GM12878 (cell line): ENCODE measurements at places on chromosomes 6 and 20.

DNA sequence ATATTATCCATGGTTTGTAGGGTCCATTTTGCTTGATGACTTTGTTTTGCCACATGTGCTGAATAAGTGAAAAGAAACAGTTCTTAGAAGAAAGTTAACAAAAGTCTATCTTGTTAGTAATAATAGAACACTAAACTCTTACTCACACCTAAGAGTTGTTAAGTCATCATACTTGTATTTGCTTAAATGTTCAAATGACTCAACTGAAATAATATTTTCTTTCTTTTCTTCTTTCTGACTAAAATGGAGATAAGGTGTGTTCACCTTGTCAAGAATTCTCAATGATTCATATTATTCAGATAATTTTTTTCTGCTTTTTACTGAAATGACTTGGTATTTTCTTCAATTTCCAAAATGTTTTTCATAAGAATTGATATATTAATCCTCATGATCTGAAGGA is 327.2 kb downstream of the HTR1B start:
- DNase-seq, result no peak

- no peak for DNase-seq
These were observed 93.1 kb downstream of the RREB1 start for GRCh38 chr6:7200598-7201443.

DNA sequence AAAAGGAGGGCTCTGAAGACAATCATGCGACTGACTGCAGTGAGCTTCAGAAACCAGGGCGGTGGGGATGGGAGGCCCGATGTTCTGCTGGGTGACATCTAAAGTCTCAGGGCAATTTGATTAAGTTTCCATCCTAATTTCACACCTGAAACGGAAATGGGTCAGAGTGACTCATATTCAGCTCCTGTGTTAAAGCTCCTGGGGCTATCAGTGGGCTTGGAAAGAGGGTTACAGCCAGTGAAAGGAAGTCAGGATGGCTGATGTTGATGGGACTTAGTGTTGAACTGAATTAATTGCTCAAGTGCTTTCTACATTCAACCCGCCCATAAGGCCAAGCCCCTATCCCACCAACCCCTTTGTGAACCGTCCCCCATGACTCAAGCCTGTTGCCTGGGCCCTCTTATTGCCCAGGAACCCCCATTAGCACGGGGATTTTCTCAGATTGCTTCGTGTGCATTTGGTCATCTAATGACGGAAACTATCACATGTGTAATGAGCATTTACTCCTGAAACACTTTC is 47.1 kb upstream of the TBC1D7 start:
- DNase-seq, result peak; percentile 95

DNA sequence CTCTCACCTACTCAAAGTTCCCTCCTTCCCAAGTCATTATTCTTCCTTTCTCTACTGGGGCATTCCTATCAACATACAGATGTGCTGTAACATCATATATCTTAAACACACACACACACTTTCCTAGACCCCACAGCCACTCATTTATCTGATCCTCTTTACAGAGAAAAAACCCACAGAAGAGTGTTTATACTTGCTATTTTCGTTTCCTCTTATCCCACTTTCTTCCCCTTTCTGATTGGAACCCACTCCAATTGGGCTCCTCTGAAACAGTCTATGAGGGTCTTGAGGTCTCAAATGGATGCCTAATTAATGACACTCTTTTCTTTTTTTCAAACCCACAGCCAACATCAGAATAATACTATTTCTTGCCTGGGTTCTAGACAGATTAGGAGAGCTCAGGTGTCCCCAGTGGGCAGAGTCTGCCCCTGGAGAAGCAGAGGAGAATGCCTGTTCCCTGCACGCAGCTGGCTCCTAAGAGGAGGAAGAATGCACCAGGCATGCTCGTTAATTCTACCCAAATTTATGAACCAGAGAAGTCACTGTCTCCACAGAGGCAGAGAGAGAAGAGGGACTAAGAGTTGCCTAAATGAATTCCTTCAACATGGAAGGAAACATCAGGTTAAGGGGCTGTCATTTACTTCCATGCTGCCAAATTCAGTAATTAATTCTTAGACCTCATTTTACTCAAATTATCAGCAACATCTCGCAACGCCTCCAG is 65.9 kb downstream of the CRYBG1 start:
- no peak for DNase-seq

DNA sequence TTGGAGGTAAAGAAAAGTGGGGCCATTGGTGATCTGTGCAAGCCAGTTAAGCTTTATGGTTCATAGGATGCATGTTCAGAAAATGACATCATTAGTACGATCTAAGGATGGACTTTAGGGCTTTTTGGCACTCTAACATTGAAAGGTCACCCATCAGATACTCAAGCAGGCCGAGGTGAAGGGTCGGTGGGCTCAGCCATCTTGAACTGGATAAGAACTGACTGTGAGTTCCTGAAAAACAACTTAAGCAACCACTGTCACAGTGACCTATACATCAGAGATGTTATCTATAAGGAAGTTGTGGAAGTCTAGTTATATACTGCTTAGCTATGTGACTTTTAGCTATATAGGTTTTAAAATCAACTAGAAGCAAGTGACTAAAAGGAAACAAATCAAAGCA is 13.0 kb upstream of the ITCH start:
- no peak for DNase-seq

- no peak for DNase-seq
These were observed 91.7 kb upstream of the B3GAT2 start for GRCh38 chr6:71048320-71049164.

DNA sequence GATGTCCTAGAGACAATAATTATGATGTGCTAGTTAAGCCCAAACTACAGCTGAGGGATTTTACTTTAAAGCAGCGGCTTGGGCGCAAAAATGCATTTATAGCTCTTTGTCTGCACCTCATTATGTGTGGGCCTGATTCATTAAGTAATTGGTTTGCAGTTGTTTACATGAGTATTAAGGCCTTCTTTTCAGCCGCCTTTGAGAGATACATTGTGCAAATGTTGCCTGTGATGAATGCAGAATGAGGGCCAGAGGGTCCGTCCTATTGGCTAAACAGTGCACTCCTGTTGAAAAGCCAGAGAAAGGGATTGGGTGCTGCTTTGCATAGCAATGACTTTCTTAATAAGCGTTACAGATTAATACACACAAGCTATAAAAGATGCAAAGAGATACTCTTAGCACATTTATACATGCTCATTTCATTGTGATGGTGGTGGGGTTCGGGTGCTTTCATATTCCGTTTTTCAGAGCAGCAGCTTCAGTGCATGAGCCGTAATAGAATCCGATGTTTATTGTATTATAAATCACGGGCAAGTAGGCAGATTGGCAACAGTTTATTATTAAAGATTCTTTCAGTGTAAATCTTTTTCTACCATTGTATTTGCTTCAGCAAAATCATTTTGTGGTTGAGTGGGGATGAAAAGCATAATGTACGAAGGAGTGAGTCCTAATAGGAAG is 68.2 kb upstream of the XRN2 start:
- no peak for DNase-seq

- DNase-seq, result no peak
These were observed 10.0 kb upstream of the BNIP5 start for GRCh38 chr6:36346486-36347273.

- DNase-seq, result no peak
These were observed 1.6 kb downstream of the SRPK1 start for GRCh38 chr6:35919085-35919826.

GRCh38 chr6:129646642-129647041 is 63.3 kb downstream of the ARHGAP18 start:
- DNase-seq, result peak; percentile 61

DNA sequence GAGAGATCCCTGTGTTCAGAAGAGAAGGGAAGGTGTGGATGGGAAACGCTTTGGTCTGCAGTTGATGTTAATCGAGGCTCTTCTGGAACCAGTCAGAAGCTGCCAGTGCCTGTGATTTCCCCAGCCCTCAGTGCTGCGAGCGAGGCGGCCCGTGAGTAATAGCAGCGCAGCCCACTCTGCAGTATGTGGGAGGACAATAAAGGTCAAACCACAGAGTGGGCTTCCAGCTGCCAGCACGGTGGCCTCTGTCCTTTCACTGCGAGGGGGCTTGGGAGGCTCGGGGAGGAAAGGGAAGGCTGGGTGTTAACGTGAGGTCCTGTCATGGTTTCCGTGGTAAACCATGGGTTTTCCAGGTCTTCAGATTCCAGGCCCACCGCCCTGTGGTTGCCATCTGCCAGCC is 32.3 kb upstream of the TAGAP start:
- DNase-seq, result no peak

DNA sequence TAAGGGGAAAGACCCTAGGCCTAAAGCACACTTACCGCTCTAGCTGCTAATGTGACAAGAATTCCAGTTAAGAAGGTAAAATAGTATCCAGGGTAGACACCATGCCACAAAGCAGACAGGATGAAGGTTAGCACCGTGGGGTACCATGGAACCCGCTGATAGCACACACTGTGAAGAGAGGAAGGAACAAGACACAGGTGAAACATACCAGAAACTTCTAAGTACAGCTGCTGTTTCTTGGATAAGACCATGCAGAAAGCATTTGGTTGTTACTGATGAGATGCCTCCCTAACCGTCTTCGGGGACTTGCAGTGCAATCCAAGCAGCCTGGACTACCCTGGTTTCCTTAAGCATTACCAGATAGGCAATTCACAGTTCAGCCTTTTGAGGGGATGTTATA is 99.4 kb downstream of the MBOAT1 start:
- DNase-seq, result no peak

GRCh38 chr20:6053776-6054688 is at the start of gene LRRN4:
TSS of gene LRRN4 (minus strand) at chr20:6054060. CDS start at chr20:6052799, 1,261 bp downstream.
- no peak for DNase-seq

DNA sequence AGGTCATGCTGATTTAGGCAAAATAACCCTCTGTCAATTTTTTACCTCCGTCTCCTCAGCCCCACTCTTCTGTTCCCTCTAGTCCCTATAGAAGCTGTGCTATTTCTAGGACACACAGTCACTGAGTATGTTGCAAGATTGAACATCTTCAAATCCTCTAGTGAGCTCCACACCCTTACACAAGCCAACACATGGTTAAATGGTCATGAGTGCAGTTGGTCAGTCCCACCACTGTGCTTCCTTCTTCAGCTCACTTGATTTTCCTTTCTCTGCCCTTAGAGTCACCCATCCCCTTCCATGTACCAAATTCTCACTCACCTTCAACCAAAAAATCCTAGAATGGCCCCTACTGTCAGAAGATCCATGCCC is 48.2 kb upstream of the F13A1 start:
- DNase-seq, result no peak

DNA sequence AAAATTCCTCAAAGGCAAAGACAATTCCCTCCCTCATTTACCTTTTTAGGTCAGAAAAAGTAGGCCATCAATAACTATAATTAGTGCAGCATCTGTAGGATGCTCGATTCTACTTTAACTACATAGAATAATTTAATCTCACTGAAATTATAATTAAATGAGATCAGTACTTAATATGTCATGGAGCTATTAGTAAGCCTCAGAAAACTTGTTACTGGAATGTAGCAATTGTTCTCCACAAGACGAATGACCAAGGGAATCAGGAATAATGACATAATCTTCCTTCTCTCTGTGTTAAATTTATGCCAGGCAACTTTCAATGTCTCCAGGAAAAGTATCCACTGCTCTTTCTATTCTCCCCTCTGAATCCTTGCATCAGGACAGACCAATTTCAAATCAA is 34.1 kb downstream of the SESN1 start:
- no peak for DNase-seq

GRCh38 chr6:121688974-121689373 is 253.5 kb downstream of the GJA1 start:
- no peak for DNase-seq

GRCh38 chr6:6635869-6636268 is 47.3 kb downstream of the LY86 start:
- DNase-seq, result peak; percentile 43

- no peak for DNase-seq
These were observed 8.8 kb downstream of the DEFB129 start for GRCh38 chr20:235891-236290.

- no peak for DNase-seq
These were observed 29.0 kb upstream of the SRF start for GRCh38 chr6:43142101-43142500.

DNA sequence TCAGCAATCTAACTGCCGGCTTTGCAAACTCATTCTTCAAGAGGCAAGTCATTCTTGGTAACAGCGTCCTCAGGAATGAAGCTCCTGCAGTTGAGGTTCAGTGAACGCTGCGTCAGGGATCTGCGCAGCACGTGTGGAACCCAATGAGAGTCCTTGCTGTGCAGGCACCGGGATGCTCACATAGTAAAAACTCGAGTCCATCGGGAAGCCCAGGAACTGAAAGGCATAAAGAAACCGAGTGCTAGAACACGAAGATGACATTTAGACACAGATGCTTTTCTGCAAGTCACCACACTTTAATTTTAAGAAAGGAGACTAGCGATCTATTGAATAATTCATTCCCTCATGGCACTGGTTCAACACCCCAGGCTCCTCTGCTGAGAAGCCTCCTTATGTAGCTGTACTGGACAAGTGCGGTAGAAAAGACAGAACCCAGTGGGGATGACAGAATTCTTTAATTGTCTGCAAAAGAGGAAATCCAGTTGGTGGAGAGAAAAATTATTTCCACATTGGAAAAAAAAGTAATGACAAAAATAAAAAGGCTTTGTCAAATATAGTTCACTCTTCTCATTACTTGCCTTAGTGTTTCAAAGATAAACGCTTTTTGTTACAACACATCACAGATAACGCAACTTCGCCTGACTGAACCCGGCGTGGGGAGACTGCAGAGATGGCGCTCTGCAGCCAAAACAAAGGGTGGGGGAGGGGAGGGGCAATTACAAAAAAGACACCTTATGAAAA is 1.9 kb upstream of the AFDN start:
- DNase-seq, result no peak

GRCh38 chr6:158999154-158999665 is 792 bp downstream of the RSPH3 start:
- no peak for DNase-seq

DNA sequence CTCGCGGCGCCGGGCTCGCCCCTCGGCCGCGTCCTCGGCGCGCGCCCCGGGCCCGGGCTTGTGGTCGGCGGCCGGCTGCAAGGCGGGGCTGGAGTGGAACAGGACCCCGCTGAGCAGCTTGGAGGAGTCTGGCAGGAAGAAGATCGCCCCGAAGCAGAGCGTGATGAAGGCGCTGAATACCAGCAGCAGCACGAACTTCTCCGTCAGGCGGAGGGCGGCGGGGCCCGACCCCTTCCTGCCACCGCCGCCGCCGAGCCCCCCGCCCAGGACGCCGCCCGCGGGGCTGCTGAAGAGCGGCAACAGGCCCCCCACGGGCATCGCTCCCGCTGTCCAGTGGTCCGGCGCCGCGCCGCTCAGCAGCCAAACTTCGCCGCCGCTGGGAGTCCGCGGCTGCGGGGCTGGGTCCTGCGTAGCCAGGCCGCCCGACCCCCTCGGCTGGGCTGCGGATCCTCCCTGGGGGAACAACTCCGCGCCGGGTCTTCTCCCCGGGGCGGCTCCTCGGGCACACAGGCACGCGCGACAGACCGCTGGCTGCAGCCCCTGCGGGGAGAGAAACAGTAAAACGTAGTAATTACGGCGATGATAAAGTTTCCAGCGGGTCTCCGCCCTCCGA is 707 bp downstream of the MAN1A1 start:
- no peak for DNase-seq
